Esophagus muscularis mucosa (tissue), 4 donors: ENCODE measurements at places on chromosomes 16 and 17. TPM values are rescaled to one million over a fixed set of nuclear protein-coding genes. Genes with fewer than 3 reads are reported as not detected.

ABCC11 gene
- total RNA-seq: not detected

CACNG5 gene
- total RNA-seq: not detected

KCNJ12 gene
- 1.9 TPM for total RNA-seq

CD68 gene
- total RNA-seq: 34.5 TPM

KRT32 gene
- not detected for total RNA-seq

TVP23C gene
- total RNA-seq: 5.4 TPM

KRTAP4-5 gene
- not detected for total RNA-seq

DNA sequence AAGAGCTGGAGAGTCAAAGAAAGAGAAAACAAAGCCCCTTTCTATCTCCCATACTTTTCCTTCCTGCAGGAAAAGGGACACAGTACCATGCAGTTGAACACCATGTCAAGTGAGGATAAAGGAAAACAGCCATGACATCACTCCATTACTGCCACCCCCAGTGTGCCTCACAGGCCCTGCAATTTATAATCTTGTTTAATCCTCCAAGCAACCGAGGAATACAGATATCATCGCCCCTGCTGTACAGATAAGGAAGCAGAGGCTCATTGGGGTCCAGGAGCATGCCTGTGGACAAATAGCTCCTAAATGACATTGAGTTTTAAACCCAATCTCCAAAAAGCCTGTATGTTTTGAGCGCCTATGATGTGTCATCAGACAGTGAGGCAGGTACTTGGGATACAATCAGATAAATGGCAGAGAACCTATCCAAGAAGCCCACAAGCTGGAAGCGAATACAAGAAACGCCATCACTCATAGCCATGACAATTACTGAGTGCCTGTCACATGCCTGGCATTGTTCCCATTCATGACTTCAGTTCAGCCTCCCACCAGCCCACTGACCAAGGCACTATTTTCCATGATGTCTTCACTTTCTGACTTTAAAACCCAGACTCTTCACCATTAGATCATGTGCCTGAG is 45.5 kb downstream of the CPPED1 start:
- DNase-seq: no peak

- DNase-seq: no peak
Observed at GRCh38 chr17:16150251-16150856, 65.0 kb downstream of the NCOR1 start.

DNA sequence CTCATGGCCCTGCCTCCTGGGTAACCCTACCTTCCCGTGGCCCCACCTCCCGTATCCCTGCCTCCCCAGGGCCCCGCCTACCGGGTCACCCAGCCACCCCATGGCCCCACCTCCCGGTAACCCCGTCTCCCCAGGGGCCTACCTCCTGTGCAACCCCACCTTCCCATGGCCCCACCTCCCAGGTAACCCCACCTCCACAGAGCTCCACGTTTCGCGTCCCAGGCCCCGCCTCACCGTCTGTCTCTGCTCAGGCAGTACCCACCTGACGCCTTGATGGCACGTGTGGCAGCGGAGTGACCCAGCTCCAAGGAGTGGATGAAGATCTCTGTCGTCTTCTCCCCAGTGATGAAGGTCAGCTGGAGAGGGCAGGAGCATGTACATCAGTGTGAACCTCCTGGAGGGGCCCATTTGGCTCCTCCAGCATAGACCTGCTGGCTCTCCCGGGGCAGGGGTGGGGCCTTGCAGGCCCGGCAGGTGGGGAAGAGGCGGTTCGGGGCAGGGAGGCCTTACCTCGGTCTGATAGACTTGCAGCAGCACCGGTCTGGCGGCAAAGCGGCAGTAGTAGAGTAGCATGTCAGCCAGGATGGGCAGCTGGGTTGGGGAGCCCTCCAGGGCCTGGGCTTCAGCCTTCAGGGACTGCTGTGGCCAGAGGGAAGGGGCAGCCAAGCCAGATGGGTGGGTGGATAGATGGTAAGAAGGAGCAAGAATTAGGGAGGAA is 18.7 kb upstream of the PIK3R6 start:
- DNase-seq: no peak

GRCh38 chr16:11130978-11131665 is 124.9 kb downstream of the SOCS1 start:
- DNase-seq: no peak

DNA sequence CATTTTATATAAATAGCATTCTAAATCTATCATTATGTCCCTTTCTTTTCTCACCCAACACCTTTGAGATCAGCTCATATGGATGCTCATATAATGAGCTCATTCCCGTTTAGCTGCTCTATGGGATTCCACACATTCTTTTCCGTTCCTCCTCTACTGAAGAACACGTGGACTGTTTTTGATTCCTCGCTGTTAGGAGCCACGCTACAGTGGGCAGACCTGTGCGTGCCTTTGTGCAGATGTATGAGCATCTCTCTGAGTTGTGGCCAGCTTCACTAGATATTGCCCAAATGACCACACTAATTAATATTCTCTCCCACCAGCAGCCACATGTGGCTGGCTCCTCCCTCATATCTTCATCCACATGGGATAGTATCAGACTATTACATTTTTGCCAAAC is 6.0 kb upstream of the TNFRSF13B start:
- peak; percentile 17 for DNase-seq

- DNase-seq: no peak
Observed at GRCh38 chr16:51967646-51968045, 579.3 kb downstream of the TOX3 start.

DNA sequence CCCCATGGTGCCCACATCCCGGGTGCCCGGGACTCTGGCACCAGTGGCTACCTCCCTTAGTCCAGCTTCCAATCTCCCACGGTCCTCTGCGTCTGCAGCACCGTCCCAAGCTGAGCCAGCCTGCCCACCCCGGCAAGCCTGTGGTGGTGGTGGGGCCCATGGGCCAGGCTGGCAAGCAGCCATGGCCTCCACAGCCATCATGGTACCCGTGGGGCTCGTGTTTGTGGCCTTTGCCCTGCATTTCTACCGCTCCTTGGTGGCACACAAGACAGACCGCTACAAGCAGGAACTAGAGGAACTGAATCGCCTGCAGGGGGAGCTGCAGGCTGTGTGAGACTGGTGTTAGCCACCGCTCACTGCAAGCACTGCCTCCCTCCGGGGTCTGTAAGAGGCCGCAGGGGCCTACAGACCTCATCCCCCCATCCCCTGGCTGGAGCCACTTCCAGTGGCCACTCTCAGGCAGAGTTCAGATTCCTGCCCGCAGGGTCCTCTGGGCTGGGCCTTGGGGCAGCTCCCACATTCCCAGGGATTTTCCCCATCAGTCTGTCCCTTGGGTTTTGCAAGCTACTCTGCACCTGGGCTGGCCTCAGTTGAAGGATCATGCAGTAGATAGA is 3.9 kb upstream of the SETD1A start:
- no peak for DNase-seq

- no peak for DNase-seq
Observed at GRCh38 chr17:82795615-82796014, 43.8 kb downstream of the TBCD start.

DNA sequence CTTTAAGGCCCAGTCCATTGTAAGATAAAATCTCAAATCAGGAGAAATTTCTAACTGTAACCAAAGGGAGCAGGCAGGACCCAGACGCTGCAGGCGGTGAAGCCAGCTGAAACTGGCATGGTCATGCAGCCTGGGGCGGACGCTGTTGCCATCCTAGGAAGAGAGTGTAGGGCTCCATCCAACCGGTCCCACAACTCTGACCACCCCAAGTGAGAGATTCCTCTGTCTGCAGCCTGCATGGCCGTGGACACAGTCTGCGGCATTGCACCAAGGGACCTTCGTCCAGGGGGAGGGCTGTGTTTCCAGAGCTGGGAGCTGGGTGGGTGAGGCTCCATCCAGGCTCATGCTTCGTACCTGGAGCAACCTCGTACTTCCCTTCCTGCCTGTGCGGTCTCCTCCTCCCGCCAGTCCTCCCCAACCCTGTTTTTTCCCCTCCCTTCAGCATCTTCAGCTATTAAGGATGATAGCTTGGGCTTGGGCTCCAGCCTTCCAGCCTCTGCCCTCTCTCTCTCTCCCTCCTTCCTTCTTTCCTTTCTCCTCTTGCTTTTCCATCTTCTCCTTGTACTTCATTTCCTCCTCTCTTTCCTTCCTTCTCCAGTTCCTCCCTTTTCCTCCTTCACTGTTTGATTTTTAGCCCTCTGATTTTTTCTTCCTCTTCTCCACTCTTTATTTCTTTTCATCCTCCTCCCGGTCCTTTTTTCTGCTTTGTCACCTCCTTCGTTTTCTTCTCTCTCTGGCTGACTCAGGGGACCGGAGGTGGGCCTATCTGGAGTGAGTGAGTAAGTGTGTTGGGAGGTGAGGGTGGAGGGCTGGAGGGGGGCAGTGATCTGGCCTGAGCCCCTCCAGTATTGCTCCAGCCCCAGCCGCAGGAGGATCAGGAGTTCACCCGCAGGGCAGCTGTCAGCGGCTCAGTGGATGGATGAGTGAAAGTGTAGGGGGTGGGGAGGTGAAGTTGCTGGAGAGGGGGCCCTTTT is 17.0 kb upstream of the LHX1 start:
- no peak for DNase-seq

DNA sequence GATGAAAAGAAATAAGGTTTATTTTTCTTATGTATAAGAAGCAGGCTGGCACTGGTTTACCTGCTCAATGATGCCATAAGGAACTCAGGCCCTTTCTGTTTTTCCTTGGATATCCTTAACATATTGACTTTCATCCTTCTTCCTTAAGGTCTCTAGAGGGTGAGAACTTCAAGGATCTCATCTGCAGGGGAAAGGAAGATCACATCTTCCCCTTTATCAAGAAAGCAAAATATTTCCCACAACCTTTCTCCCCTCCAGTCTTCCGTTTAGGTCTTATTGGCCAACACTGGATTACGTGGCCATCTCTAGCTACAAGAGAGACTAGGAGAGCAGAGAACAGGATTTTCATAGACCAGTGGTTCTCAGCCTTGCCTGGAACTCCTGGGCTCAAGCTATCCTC is 4.2 kb upstream of the TBX4 start:
- peak; percentile 47 for DNase-seq

GRCh38 chr16:78198288-78198687 is 98.8 kb downstream of the WWOX start:
- DNase-seq: no peak

GRCh38 chr16:6576113-6576512 is 756.5 kb upstream of the RBFOX1 start:
- DNase-seq: no peak

- DNase-seq: peak; percentile 80
Observed at GRCh38 chr17:50258647-50259476, 15.4 kb upstream of the TMEM92 start.

- no peak for DNase-seq
Observed at GRCh38 chr17:17760350-17760749, 76.4 kb downstream of the SREBF1 start.

DNA sequence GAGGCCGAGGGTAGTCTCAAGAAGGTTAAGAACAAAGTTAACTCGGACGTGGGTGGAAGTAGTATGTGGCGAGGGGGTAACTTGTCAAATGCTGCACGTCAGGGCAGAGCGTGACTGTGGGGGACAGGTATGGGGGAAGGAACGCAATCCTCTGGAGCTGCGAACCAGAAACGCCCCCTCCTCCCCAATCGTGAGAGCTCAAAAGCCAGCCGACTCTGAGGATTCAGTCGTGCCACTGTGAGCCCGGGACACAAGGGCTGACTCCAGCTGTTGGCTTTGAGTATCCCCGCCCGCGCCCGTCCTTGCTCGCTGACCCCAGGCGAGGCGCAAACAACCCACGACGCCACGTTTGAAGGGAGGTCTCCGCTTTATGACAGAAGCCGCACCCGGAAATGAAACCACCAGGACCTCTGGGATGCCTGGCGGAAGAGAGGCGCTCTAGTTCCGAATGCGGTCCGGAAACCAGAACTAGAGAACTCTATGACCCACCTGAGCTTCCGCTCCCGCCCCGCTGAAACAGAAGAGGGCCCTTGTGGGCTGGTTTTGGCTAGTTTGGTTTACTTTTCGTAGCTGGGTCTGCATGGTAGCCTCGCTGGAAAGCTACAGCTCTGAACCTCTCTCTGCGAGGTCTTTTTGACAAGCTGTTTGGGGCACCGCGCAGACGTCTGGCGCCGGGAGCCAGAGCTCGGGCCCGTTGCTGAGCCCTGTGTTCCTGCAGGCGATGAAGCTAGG is at the start of gene PEX12:
Gene PEX12 (minus strand): TSS at position 375 of the 732 bp plus-strand sequence. CDS start 550 bp downstream, outside the sequence.
- peak; percentile 95 for DNase-seq

DNA sequence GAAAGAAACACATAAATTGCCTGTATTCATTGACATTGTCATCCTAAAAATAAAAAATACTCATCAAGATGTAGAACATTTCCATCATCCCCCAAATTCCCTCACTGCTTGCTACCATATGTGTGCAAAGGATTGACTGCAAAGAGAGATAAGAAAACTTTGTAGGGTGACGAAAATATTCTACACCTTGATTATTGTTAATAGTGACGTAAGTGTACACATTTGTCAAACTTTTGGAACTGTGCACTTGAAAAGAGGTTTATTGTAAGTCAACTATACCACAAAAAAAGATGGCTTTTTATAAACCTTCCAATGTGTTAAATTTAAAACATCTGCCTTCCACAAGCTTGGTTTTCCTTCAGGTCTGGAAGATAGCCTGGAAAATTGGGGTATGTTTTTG is 359.5 kb downstream of the CDH8 start:
- no peak for DNase-seq

DNA sequence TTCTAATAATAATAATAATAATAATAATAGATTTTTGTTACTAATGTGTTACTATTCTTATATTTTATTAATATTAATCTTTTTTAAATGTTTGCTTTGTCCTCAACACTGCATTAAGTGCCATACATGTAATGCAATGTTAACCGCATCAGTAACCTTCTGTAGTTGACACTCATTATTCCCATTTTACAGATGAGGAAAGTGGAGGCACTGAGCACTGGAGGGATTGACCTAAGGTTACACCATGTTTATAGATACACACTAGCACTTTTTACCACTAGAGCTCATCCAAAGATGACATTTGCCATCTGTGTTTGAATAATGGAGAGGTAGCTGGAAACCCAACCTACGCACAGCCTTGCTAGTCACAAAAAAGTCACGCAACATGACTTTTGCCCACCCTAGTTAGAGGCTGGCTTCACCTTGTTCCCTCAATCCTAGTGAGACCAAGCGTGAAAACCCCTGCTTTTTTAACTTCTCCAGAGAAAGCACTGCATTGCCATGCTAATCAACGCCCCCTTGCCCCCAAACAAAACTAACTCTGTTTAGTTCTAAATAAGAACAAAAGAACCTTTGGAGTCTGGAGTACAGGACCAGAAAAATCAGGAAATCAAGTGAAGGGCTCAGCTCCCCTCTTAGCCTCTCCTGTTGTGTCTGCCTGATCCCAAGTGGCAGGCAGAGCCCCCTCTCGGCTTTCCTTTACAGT is 2.3 kb downstream of the ARSG start:
- no peak for DNase-seq

- DNase-seq: no peak
Observed at GRCh38 chr17:40951011-40951622, 13.7 kb upstream of the KRT23 start.
